ENCODE measurements at places on chromosomes 11 and 22.

GRCh38 chr11:60753309-60753708, 3.4 kb upstream of the MS4A15 start:
- DNase-seq: no peak

- no peak for DNase-seq
These were observed 50.2 kb downstream of the RPL27A start for GRCh38 chr11:8732748-8733241.

GRCh38 chr11:84414920-84415319, 1128.8 kb upstream of the CCDC90B start:
- no peak for DNase-seq

- no peak for DNase-seq
These were observed 166.0 kb downstream of the KIRREL3 start for GRCh38 chr11:126834573-126834972.

DNA sequence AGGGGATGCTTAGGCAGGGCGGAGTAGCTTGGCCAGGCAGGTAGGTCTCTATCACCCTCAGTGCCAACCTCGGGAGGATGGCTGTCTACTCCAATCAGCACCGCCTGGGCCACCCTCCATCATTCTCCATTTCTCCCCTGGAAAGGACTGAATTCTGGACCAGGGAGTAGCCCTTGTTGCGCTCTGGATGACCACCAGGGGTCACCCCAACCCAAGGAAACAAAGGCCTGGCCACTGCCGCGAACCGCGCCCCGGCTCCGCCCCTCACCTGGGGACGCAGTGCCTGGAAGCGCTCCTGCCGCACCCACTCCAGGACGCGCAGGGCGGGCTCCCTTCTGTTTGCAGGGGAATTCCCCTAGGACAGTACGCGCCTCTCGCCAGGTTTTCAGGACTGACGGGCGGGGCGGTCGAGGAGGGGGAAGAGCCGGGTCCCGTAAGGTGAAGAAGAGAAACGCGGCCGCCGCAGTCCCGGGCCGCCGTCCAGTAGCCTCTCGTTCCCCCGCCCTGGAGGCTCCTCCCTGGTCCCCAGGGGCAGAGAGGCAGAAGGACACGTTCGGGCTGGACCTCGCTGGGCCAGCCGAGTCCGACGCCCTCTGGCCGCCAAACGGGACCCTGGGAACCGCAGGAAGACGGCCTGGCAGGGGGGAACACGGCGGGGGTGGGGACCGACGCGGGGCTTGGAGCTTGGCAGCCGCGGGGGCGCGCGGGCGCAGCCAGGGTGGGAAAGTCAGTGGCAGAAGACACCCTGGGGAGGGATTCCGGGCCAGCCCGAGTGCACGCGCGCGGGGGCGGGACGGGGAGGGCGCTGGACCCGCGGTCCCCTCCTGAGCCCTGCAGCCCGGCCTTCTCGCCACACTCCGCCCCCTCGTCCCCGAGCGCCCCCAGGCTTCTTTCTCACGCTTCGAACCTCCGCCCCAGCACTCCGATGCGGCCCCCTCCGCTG, 7.1 kb downstream of the SCN4B start:
- peak; percentile 93 for DNase-seq

GRCh38 chr11:9974375-9974774, 310.5 kb downstream of the SWAP70 start:
- DNase-seq: no peak

DNA sequence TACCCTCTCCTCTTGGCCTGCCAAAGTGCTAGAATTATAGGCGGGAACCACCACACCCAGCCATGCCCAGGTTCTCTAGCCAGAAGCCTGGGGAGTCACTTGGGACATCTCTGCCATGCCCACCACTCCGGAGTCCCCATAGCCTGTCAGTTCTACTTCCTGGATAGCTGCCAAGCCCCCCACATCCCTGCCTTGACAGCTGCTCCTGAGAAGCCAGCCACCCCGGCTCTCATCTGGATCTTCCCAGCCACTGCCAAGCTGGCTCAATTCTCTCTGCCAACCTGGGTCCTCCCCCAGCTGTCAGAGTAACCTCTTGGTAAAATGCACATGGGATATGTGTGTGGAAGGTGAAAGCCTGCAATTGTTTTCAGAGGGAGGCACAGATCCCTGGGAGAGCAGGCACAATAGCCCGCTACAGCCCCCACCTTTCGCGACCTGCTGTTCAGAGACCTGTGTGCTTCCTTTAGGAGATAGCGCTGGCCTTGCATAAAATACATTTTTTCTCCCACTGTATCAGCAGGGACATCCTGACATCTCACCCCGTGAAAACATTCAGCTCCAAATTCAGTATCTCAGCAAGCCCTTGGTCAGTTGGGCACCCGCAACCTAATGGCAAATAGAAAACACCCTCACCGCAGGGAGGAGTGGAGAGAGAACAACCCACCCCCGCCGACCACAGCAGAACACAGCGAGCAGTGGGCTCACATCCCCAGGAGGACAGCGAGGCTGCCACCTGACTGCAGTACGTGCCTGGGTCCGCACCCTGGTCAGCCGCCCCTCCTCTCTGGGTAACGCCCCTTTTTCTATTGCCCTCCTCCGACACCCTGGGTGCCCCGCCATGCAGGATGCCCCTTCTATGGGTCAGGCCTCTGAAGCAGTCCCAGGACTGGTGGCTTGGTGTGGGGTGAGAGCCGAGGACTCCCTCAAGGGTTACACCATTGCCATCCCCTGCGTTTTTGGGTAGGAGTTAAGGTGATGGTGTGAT, 1342.2 kb downstream of the BRD1 start:
- no peak for DNase-seq

- DNase-seq: no peak
These were observed 7.9 kb upstream of the CHRNA10 start for GRCh38 chr11:3679077-3679476.

DNA sequence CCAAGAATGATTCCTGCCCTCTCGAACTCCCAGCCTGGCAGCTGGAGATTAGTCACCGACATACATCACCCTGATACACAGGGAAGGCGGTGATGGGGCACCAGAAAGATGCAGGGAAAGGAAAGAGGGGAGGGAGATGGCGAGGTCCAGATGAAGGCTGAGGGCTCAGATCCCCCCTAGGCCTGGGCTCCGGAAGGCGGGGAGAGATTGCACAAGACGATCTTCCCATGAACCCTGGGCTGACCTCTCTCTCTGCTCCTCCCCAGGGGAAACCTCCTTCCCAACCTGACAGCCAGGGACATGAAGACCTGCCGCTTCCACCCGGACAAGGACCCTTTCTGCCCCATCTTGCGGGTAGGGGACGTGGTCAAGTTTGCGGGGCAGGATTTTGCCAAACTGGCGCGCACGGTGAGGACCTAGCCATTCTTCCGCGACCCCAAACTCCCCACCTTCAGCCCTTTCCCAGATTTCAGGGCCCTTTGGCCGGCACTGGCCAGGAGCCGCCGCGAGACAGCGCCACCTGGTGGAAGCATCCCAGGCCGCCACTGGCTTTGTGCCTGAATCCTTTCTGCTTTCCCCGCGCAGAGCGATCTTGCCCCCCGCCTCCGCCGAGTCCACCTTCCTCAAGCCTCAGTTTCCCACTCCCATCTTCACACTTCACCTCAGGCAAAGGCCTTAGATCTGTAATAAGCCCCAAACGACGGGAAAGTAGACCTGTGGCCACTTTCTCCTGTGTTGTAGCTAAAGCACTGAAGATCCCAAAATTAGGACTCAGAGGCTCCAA, 11.5 kb downstream of the P2RX3 start:
- DNase-seq: peak; percentile 94

DNA sequence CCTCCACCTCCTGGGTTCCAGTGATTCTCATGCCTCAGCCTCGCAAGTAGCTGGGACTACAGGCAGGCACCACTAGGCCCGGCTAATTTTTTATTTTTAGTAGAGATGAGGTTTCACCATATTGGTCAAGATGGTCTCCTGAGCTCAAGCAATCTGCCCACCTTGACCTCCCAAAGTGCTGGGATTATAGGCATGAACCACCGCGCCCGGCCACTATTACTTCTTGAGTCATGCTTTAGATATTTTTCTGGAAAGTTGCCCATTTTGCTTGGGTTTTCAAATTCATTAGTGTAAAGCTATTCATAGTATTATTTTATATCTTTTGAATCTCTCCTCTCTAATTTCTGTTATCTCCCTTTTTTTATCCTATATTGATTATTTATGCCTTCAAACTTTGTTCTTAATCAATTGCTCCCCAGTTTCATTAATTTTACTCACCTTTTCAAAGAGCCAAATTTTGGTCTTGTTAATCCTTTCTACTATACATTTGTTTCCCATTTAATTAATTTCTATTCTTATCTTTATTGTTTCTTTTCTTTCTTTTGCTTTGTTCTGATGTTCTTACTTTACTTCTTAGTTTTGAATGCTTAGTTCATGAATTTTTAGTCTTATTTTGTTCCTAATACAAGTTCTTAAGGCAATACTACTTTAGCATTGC, 10.3 kb upstream of the RAC2 start:
- DNase-seq: no peak

GRCh38 chr11:16127732-16128131, 228.6 kb downstream of the SOX6 start:
- DNase-seq: no peak

- no peak for DNase-seq
These were observed 35.9 kb downstream of the ARAP1 start for GRCh38 chr11:72716290-72716689.

All from WTC11 (cell line).